H1 (cell line): ENCODE measurements at places on chromosomes 5 and 9.

- DNase-seq, result no peak
Measured at GRCh38 chr5:115657125-115657880, 31.5 kb upstream of the TMED7 start.

GRCh38 chr5:109805472-109805871 is 115.7 kb downstream of the MAN2A1 start:
- DNase-seq, result no peak

- no peak for DNase-seq
Measured at GRCh38 chr5:139376364-139376763, 6.7 kb downstream of the SLC23A1 start.

- peak; percentile 27 for DNase-seq
Measured at GRCh38 chr5:167802755-167803431, 488.6 kb upstream of the WWC1 start.

DNA sequence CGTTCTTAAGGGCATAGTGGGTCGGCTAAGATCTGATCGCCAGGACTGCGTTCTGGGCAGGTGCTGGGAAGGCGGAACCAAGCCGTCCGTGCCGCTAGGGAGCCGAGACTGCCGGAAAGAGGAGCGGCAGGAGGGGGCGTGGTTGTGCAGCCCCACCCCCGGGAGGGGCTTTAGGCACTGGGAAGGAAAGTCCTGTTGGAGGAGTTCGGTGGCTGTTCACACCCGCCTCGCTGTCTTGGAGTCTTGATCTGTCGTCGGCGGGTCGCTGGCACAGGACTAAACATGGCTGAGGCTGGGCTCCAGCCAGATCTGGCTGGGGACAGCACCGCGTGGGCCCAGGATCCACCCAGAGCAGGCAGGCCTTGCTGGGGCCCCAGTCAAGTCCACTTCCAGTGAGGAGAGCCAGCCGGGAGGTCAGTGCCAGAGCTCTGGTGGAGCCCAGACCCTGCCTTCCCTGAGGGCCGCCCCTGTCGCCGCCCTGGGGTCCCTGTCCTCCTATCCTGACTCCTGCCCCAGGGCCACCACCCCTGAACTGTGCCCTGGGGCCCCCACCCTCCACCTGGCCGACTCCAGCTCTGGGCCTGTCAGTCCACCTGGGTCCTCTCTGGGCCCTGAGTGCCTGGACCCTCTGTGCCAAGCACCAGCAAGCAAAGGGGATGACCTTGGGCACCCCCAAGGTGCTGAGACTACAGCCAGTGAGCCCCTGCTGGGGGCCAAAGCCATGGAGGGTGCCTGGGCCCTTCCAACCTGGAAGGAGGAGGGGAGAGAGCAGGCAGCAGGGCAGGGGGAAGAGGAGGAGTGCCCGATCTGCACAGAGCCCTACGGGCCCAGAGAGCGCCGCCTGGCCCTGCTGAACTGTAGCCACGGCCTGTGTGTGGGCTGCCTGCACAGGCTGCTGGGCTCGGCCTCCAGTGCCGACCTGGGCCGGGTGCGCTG is 4.5 kb downstream of the RNF208 start:
- DNase-seq, result peak; percentile 87

DNA sequence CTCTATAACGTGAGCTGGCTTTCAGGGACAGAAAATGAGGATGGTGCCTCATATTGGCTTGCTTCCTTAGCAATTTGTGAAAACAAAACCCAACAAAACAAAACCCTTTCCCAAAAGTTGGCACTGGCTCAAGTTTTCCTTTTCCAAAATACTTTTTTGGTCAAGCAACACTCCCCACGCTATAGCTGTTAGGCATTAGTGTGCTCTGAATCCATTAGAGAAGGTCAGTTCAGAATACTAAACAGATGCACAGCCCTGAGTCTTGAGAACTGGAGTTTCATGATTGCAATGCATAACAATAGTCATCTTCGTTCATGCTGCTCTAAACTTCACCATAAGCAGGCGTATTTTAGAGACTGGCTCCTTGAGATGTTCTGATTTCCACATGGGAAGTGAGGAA is 172.0 kb upstream of the KLF9 start:
- no peak for DNase-seq

DNA sequence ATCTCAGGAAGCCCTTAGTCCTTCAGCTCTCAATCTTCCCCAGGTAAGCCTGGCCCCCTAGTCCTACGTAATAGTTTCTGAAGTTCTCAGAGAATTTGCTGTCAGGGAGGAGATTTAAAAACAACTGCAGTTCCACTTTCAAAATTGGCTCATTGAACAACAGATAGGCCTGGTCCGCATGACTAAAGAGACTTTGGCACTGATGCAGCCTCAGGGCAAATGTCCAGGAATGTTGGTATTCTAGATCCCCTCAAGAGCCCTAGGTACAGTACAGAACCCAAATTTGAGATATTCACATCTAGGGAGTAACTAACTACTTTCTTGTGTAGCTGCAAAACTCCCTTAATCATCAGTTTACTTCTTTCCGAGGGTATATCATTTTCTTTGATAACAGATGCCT is 162.8 kb downstream of the GABRG2 start:
- DNase-seq, result no peak

DNA sequence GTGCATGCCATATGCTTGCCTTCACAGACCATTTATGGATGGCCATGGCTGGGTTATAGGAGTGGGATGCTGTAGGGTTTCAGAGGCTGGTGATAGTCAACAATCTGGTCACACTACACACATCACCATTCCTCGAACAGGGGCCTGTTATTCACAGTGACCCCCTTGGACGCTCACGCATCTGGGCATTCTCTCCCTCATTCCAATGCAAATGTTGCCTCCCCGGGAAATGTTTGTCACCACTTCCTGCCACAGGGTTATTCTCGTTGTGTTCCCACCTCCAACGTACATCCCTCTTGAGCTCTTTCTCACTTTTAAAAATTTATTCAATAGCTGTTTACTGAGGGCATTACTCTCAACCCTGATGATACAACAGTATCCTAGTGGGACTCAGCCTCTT is 135.4 kb downstream of the SCAMP1 start:
- peak; percentile 48 for DNase-seq

GRCh38 chr9:31253800-31254762 is 1130.4 kb upstream of the ACO1 start:
- no peak for DNase-seq

GRCh38 chr9:115517335-115518075 is 399.5 kb upstream of the TNC start:
- DNase-seq, result no peak

DNA sequence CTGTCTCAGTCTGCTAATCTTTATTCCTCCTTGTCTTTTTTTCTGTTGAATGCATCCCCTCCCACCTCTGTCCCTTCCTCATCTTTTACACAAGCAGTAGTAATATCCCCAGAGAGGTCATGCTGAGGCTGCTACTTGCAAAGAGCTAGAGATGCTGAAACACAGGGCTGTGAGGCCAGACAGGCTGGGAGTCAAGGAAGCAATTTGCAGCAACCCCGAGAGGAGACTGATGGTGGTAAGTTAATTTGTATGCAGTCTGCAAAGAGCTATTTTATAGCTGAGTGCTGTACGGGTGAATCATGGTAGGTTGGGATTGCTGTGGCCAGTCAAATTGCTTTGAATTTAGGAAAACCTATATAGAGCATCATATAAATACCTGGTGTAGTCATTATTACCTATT is 90.2 kb upstream of the SLC24A2 start:
- no peak for DNase-seq

DNA sequence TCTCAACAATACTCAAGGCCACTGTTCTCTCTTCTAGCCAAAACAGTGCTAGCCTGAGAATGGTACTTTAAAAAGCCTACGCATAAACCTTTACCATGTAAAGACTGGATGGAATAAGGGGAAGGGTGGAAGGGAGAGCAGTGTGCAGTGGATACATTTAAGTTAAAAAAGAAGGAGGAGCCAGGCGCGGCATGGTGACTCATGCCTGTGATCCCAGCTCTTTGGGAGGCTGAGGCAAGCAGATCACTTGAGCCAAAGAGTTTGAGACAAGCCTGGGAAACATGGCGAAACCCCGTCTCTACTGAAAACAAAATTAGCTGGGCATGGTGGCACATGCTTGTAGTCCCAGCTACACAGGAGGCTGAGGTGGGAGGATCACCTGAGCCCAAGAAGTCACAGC is 127.7 kb upstream of the KIF2A start:
- no peak for DNase-seq

GRCh38 chr9:94805585-94805984 is 79.1 kb downstream of the AOPEP start:
- DNase-seq, result no peak

DNA sequence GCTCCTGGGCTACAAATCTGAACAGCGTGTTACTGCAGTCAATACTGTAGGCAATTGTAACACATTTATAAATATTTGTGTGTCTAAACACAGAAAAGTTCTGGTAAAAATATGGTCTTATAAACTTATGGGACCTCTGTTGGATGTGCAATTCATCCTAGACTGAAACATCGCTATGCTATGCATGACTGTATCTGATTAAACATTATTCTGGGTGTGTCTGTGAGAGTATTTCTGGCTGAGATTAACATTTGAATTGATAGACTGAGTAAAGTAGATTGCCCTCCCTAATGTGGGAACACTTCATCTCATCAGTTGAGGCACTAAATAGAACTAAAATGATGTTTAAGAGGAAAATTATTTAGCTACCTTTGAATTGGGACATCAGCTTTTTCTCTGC is 24.3 kb upstream of the PRDM9 start:
- DNase-seq, result no peak

- no peak for DNase-seq
Measured at GRCh38 chr9:93978551-93978950, 23.4 kb upstream of the BARX1 start.

DNA sequence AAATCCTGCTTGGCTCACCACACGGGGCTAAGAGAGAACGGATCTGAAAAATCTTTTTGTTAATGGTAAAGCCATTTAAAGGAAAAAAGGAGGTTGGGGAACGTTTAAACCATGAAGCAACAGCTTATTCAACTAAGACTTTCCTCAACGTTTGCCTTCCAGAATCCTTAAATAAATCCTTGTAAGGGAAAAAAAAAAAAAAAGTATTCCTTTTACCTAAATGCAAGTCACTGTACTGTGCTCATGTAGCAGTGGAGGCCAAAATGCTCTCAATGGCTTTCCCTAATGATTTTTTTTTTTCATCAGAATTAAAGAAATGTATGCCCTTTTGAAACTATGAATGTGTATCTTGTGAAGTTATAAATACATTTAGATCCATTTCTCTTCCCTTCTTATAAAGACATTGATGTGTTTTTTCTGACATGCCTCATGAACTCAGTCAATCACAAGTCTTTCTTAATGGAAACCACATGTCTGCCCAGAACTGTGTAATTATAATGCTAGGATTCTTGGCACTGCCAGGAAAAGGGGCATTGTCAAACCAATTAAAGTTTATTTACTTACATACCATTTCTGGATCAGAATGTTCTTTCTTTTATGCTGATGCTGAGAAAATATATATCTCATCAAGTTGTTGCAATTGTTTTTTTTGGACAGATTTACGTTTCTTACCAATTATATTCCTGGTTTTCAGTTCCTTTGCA is 107.5 kb downstream of the EBF1 start:
- no peak for DNase-seq

DNA sequence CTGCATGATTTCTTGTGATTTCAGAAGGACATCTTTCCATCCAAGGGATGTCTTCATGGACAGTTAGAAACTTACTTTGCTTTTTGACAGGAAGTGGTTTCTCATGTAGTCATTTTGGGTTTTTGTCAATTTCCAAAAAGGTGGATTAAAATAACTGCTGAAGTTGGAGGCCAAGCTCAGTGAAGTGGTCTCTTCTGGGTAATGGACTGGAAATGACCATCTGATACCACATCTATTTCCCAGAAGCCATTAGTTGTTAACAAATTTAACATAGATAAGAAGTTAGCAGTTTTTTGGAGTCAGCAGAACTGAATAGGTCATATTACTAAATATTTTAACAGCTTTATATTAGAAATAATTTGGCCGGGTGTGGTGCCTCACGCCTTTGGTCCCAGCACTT is 86.2 kb upstream of the MYO10 start:
- DNase-seq, result no peak

DNA sequence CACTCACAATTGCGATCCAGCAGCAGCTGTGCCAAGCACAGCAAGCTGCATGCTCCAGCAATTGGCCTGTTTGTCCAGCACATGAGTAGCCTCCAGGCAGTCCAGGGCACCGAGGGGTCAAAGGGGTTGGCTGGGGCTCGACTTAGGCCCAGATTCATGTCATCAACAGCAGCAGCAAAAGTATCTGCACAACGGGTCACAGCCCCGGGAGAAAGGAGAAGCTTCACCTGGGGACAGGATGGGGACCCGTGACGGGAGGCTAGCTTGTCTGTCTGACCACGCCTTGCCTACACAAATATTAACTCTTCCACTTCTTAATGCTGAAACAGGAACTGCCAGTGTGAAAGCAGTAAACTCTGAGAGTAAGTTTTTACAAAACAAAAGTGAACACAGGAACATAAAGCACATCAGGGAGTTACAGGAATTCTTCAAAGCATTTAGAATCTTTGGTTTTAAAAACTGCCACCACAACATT is 191.2 kb downstream of the PIK3R1 start:
- DNase-seq, result peak; percentile 44

DNA sequence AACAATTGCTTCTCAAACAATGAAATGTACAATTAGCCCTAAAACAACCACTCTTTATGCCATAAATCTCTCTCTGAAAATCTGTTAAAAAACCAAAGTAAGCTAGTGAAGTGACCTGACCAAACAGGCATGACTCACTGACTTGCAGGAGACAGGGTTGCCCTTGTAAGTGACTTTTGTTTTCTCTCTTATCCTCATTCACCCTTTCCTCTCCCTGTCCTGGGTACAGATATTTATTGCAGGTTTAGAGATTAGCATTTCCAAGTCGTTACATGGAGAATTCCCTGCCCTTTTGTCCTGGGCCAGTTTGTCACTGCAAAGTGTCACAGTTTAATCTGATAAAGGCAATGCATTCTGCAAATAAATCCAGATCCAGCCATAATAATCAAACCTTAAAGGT is 484.2 kb downstream of the IRX1 start:
- no peak for DNase-seq

GRCh38 chr9:118630079-118630478 is 739.2 kb downstream of the BRINP1 start:
- DNase-seq, result no peak

GRCh38 chr5:138843316-138844124 is 31.6 kb downstream of the LRRTM2 start:
- DNase-seq, result no peak

GRCh38 chr9:70594386-70594944 is 180.0 kb upstream of the KLF9 start:
- no peak for DNase-seq

- DNase-seq, result no peak
Measured at GRCh38 chr5:136022965-136023364, 5.8 kb upstream of the TGFBI start.
